ENCODE measurements at places on chromosomes 4 and X.

DNA sequence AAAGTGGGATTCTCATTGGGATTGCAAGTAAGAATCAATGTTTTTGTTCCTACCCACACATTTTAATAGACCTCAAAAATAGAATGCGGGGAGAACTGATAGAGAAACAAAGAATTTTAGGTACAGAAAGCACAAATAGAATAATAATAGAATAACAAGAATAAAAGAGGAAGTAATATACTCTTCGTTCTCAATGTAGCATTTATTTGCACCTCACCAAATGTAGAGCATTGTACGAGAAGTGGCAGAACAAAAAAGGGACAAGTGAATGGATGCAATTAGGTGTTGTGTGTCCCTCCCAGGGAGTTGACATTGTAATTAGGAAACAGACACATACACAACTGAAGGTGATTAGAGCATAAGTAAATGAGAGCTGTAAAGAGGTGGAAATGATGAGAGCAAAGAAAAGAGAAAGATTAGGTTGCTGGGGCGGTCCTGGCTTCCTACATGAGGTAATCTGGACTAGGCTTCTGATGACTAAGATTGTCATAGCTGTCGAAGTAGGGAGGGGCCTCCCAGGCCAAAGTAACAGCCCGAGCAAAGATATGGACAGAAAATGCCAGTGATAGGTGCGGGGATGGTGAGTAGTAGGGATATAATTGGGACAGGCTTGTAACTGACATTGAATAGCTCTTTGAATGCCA lies 10.4 kb downstream of the RAB9A start:
- peak; percentile 46 for DNase-seq

GRCh38 chr4:89007338-89007939 lies 49.5 kb downstream of the FAM13A start:
- DNase-seq, result no peak

DNA sequence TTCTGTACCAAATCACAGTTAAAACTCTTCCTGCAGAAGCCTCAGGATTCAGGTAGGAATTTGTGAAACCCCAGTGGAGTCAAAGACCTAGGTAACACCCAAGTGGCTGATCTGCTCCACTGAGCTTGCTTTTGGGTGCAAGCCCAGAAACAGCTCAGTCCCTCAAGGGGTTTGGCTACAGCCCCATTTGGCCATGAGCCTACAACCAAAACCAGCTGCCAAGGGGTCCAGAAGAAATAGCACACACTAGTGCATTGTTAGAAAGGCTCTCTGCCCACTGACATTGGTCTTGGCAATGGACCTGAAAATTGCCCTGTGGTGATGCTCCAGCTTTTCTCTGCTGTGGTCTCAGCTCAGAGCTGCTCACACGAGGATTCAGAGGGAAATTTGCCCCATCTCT lies 577.4 kb upstream of the INTU start:
- peak; percentile 74 for DNase-seq

DNA sequence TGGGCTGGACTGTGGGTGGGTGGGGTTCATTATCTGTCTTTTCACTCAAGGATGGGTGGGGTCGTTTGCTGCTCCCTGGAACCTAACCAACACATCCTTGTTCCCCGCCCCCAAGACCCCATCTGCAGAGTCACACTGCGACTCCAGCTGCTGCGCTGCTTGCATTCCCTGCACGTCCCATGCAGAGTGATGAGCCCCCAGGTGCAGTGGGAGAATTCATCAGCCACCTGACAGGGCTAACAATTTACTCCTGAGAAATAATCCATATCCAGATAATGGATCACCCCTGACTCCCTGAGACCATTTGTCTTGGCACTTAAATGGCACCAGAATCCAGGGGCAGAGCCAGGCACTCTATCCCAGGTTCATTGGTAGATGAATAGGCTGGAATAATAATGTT lies 12.4 kb upstream of the ARHGAP36 start:
- DNase-seq, result no peak

- DNase-seq, result no peak
These were observed 83.2 kb upstream of the USP9X start for GRCh38 chrX:41002026-41002425.

- no peak for DNase-seq
These were observed 202.2 kb downstream of the SH2D1A start for GRCh38 chrX:124548571-124548970.

GRCh38 chrX:130012683-130013082 lies 30.2 kb downstream of the BCORL1 start:
- no peak for DNase-seq

DNA sequence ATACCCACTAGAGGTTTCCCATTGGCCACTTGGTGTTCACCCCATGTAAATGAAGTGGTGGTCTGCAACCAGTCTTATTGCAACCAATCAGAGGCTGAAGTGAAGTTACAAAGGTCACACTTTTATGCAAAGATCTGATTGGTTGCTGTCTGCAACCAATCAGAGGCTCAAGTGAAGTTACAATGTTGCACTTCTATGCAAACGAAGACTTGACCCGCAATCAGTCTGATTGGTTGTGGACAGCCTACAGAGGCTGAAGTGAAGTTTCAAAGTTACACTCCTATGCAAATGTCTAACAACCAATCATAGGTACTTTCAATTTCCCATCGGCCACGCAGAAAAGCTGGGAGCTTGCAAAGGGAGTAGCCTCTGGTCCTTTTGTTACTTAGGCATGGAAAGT lies 22.3 kb upstream of the XPNPEP2 start:
- no peak for DNase-seq

DNA sequence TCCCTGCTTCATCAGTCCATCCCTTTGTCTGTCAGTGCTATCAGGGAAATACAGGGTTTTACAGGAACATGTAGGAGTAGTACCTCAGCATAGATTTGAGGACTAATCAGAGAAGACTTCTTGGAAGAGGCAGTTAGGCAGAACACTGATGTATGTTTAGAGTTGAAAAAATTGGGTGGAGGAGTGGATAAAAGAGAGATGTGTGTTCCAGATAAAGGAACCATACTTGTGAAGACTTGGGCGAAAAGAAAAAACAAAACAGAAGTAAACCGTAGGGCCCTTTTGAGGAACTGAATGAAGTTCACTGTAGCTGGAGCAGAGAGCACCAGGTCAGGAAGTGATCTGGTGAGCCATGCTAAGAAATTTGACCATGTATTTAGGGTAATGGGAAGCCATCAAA lies 32.3 kb downstream of the AFF1 start:
- DNase-seq, result no peak

DNA sequence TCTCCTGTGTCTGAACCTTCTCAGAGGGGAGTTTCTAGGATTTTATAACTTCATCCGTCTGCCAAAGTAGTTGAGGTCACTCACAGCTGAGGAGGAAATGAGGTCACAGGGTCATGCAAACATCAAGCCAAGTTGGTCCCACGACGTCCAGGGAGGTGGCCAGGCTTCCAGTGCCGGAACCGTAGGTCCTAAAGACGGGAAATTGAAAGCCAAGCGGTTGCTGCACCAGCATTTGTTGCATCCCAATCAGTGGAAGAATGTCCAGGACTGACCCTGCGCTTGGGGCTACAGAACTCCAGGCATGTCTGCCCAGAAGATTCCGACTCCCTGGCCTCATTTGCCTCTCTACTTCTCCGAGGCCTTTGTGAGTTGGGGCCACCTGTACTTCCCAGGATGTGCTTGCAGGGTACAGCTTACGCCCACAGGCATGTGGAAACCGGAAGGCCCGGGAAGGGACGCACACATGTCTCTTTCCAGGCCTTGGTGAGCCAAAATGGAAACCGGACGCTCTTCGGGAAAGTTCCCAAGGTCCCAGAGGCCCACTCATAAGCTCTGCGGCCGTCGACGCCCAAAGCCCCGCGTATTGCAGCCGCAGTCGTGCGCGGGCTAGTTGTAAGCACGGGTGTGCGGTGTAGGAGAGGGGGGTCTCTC lies 9.3 kb downstream of the PRDM8 start:
- peak; percentile 49 for DNase-seq

DNA sequence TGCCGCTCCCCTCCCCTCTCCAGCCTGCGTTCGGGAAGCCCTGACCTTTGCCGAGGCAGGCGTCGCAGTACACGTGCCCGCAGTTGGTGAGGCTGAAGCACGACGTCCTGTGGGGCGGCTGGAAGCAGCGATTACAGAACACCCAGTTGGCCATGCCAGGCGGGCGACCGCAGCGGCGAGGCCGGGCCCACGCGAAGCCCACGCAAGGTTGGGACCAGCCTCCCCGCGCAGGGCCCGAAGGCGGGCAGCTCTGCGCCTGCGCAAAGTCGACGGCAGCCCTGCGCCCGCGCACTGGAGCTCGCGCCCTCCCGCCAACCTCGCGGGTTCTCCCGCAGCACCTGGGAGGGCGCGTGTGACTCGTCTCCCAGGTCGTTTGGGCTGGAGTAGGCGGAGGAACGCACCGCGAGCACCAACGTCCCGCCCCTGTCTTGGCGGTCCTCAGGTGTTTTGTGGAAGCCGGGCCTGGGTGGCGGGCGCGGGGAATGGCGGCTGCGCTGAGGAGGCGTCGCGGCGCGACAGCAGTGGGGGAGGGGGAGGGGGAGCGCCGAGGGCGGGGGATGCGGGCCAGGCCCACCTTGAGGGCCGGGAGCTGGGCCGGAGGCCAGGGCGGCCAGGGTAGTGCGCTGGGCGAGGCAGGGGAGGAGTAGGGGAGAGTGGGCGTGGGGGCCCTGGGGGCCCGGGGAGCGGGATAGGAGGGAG lies at the start of gene RNF212:
RNF212 (minus strand) TSS at position 254 of the 699 bp plus-strand sequence; CDS start at position 154, 100 bp downstream.
- DNase-seq, result peak; percentile 9

GRCh38 chr4:152957437-152958171 lies 21.5 kb downstream of the FHDC1 start:
- DNase-seq, result no peak

All from fibroblast of mammary gland (primary cell).